ENCODE measurements at places on chromosomes 5 and 9.
A peak's percentile ranks its signal among the peaks of the same experiment; 100 is the strongest.

DNA sequence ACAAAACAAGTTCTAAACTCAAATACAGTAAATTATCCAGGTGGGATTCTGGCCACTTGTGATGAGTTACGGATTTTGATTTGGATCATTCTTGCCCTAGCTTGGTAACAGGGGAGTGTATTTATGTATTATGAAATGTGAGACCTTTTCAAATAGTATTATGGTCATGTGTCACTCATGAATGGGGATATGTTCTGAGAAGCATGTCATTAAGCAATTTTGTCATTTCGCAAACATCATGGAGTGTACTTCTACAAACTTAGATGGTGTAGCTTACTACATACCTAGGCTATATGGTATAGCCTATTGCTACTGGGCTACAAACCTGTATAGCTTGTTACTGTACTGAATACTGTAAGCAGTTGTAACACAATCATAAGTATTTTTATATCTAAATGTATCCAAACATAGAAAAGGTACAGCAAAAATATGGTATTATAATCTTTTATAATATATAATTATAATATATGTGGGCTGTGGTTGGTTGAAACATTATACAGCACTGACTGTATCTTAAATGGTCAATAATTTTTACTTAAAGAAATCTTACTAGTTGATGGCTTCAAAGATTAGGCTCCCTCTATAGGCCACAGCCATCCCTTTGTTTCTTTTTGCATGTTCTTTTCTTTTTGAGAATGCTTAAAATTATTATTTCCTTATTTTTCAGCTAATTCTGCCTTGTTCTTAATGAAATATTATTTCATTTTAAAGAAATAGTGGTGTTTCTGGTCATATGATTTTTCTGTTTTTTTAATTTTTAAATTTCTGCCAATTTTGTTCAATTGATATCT, 128.4 kb downstream of the MAST4 start:
- no peak for DNase-seq

GRCh38 chr5:152237531-152237930, 167.5 kb downstream of the NMUR2 start:
- no peak for DNase-seq

DNA sequence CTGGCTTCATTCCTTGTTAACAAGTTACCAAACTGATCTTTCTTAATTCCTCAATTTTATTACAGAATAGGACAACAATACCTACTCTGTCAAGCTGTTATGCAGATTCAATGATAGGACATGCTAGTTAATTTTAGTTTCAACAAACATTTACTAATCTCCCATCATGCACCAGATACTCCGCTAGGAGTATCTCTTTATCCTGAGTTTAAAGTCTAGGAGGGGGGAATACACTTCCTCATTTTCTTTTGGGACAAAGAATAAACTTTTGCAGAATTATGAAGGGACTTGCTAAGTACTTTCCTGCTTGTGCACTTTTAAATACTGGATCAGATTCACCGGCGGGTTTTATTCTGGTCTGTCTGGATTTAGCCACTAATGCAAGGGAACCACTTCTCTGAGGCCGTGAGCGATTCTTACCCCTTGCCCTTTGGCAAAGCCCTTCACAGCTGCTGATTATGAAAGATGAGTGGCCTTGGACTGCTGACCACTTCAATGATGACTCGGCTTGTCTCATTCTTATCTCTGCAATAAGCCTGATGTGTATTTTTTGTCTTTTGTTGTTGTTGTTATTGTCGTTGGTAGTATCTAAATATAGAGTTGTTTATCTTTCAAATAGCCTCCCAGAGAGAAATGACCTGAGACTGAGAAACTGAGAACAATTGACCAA, 73.9 kb downstream of the RMI1 start:
- no peak for DNase-seq

- DNase-seq: peak; percentile 42
These were observed 548.6 kb downstream of the CSNK1G3 start for GRCh38 chr5:124060413-124061067.

DNA sequence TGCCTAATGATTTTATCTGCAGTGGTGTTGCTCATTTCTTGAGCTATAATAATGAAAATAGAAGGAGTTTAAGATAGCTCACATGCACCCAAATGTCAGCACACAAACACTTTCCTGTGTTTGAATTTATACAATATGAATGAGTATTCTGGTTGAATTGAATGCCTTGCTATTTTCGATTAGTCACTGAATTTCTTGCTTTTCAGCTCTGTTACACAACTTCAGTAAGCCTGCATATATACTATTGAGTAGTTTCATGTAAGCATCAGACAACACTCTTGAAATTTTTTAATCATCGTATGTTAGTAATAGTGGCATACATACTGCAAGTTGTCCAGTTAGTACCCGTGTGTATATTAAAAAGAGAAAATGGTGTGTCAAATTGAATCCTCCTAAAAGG, 281.5 kb upstream of the GRIA1 start:
- DNase-seq: no peak

DNA sequence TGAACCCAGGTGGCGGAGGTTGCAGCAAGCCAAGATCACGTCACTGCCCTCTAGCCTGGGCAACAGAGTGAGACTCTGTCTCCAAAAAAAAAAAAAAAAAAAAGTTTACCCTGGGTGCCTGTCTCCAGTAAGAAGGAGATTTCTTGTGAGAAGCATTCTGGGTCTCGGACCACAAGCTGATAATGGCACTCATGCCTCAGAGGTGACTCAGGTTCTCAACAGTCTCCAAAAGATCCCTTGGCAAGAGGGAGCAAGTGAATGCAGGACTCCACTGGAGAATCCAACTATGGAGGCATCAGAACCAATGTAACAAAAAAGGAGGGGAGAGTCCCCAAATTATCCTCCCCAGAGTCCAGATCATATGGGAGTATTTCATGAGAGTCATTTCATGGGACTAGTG, 106.0 kb upstream of the LRRTM2 start:
- peak; percentile 27 for DNase-seq

- peak; percentile 40 for DNase-seq
These were observed 25.7 kb upstream of the PPP3R2 start for GRCh38 chr9:101620452-101620851.

DNA sequence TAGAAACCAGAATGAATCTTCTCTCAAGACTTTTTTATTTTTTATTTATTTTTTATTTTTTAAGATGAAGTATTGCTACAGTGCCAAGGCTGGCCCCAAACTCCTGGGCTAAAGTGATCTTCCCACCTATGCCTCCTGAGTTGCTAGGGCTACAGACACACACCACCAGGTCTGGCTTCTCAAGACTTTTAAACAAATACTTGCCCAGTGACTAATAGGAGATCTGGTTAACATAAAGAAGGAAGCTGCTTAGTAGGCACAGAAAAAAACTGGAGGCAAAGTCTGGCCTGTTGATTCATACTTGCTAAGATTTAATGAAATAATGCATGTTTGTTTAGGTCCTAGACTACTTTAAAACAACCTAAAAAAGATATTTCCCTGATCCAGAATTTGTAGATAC, 43.8 kb downstream of the SLC38A9 start:
- peak; percentile 95 for DNase-seq

GRCh38 chr5:135615581-135616260, 36.9 kb upstream of the CXCL14 start:
- DNase-seq: peak; percentile 16

DNA sequence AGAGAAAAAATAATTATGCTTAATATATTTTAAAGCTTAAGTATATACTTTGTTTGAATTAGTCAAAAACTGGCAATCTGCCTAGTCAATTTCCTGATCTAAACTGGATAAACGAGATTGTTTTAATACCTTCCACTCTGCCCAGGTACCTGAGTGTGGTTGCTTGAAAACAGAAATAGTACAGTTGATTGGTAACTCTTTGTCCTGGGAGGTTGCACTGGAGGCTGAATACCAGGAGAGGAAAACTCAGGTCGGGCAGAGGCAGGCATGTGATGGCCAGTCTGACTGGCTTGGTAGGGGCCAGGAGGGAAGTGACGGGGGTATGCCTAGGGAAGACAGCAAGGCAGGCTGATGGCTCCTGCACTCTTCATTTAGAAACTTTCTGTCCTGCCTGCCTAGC, 80.2 kb downstream of the PIK3R1 start:
- DNase-seq: no peak

DNA sequence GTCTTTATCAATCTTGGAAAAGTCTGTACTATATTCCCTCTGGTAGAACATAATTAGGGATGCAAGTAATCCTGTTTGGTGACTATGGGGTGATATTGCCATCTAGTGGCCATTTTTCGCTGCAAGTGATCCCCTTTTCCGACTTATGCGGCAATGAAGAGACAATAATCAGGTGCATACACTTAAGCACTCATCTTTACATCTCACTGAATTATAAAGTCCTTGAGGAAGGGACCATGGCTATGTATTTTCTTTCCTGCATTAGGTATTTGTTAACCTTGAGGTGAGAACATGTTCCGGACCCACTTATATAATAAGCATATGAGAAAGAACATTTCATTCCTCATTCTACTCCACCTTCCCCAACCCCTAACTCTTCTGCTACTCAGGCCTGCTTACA, 19.6 kb upstream of the LIX1 start:
- peak; percentile 81 for DNase-seq

DNA sequence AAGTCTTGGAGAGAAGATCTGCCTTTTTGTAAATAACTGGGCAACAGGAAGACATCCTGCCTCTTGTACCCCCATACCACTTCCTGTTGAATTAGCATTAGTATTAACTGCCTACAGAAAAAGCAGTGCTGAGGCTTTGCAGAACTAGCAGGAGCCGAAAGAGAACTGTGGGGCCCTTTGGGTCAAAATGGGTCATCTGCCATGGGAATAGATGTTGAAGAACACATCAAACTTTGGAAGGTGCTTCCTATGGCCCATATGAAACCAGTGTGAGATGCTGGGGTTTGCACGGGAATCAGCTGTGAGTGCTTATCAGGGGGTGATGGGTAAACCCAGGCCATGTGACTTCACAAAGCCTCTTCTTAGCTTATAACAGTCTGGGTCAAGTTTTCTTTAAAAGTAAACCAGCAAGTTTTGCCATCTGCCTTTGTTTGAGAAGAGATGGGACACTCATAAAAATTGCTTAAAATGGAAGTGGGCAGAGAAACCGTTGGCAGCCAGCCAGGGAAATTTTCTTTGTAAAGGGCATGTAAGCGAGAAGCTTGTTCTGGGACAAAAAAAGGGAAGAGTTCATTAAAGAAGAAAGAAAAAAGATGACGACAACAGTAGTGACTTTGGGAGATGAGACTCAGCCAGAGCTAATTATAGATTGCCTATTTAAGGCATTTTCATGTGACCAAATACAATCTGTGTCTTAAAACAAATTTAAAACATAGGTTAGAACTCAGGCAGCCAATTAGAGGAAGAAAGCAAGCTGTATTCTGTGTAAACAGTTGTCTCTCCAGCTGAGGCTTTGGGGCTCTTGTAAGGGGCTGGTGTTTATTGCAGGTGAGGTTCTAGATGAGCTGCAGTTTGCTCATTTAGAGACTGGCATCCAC, 4.4 kb downstream of the SLC25A25 start:
- peak; percentile 63 for DNase-seq

DNA sequence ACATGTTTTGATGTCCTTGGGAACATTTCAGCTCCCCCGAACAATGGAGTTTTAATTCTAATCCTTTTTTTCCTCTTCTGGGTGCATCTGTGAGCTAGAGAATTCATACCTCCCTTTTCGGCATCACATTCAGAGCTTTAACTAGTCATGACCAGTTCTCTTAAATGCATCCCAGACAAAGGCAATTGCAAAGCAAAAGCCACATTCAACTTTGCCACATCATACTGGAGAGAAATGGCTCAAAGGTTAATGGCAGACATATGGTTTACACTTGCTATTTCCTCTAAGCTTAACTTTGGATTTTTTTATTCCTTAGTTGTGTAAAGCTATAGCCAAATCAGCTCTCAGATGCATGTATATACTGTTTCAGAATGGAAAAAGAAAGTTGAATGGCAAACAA, 153.3 kb downstream of the ESM1 start:
- DNase-seq: peak; percentile 24

DNA sequence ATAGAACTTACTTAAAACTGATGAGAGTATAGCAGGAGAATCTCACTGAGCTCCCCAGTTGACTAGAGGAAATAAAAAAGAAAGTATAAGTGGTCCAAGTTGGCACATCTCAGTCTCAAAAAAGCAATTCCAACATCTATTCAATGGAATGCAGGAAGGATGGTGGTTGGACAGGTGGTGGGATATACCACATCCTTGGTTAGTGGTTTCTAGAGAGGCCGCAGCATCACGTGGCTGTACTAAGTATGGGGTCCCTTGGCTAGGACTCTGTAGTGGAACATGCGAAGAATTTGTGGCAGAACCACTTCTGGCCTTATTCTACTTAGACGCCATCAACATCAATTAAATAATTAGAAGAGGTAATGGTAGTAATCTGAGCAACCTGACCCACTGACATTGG, 232.4 kb downstream of the SAXO1 start:
- DNase-seq: no peak

DNA sequence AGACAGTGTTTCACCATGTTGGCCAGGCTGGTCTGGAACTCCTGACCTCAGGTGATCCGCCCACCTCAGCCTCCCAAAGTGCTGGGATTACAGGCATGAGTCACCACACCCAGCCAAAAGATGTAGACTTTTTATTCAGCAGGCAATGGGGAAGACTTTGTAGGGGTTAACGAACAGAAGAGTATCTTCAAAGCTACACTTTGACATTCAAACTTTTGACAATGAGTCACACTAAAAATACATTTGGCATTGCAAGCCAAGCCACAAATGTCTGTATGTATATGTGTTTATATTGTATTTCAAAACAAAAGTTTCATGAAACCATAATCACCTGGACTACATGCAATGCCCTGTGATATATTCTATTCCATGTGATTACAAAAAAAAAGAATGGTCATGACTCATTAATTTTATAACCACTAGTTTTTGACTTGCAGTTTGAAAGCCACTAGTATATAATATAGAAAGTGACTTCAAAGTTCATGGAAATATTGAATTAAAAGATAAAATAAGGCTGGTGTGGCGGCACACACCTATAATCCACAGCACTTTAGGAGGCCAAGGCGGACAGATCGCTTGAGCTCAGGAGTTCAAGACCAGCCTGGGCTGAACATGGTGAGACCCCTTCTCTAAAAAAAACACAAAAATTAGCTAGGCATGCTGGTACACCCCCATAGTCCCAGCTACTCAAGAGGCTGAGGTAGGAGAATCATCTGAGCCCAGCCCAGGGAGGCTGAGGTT, 8.3 kb downstream of the DIMT1 start:
- DNase-seq: peak; percentile 22

- DNase-seq: peak; percentile 41
These were observed 32.0 kb upstream of the TTLL11 start for GRCh38 chr9:122125158-122125508.

DNA sequence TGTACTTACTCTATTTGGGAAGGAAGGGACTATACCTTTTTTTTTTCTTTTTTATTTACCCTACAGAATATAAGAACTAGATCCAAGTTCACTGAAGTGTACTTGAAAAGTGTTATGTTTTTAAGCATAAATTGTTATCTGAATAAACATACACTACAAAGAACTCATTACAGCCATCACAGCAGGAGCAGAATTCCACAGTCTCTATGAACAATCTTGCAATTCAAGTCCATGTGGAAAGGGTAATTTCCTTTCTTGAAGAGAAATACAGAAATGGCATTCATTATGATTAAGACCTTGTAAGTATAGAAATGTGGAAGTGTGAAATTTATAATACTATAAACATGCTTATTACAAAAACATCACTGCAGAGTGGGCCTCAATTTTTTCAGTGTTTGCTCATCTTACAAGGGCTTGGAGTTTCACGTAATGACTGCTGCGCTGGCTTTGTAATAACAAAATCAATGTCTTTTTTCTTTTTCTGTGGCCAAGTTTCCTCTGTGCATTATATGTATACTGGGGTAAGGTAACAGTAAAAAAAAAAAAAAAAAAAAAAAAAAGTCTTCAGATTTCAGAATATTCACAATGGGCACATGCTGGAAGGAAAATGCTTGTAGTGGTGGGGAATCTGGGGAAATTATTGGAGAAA, 77.0 kb upstream of the GNA14 start:
- no peak for DNase-seq
